ENCODE measurements at places on chromosomes 6 and 20.

GRCh38 chr20:8837396-8837795 lies 231.5 kb upstream of the PLCB4 start:
- no peak for DNase-seq

DNA sequence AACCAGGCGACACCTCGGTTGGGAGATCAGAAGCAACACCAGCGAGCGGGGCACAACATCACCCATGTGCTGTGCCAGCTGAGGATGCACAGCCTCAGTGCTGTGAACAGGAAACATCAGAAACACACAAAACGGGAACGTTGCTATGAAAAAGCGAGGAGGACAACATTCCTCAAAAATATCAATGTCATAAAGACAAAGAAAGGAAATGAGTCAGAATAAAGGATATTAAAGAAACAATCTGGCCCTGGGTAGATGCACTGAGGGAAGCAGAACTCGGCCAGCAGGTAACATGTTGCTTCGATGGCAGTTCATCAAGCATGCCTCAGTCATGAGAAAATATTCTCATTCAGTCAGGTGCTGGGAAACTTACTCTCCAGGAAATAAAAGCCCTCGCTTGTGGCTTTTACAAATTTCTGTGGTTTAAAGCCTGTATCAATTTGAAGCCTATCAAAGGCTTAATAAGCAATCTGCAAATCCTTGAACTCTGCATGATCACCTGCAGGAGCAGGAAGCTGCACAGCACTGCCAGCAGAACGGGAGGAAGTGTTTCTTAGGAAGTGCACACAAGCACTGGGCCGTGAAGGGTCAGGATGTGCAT lies 77.5 kb downstream of the GINS1 start:
- no peak for DNase-seq

- no peak for DNase-seq
These were observed 1.2 kb downstream of the TGIF2 start for GRCh38 chr20:36574366-36575135.

DNA sequence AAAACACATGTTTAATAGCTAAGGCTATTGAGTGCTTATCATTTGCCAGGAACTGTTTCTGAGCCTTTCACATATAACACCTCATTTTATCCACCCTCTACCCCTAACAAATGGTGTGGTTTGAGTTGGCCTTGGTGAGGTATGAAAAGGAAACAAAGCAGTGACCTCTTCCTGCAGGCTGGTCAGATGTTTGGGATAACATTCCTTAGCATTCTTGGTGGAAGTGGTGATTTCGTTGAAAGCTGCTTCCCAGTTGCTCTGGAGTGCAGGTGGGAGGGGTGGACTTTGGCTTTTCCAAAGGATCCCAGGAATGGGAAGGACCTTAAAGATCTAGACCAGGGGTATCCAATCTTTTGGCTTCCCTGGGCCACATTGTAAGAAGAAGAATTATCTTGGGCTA lies 41.3 kb downstream of the CARMIL1 start:
- no peak for DNase-seq

DNA sequence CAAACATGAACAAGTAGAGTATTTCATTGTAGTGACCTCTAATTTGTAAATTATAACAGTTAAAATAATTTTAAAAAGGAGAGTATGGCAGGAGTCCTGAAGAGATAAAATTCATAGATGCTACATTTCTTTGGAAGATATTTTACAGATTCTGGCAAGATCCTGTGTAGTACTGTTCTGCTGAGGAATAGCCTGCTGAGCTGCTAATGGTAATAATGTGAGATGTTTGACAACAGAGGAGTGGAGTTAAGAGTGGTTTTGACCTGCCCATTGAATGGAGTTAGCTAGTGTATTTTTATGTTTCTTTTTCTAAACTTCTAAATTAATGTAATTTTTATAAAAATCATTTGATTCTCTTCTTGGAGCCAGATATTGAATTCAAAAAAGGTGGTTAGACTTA lies 11.8 kb downstream of the CLVS2 start:
- no peak for DNase-seq

GRCh38 chr6:147986846-147987245 lies 355.8 kb upstream of the SASH1 start:
- no peak for DNase-seq

DNA sequence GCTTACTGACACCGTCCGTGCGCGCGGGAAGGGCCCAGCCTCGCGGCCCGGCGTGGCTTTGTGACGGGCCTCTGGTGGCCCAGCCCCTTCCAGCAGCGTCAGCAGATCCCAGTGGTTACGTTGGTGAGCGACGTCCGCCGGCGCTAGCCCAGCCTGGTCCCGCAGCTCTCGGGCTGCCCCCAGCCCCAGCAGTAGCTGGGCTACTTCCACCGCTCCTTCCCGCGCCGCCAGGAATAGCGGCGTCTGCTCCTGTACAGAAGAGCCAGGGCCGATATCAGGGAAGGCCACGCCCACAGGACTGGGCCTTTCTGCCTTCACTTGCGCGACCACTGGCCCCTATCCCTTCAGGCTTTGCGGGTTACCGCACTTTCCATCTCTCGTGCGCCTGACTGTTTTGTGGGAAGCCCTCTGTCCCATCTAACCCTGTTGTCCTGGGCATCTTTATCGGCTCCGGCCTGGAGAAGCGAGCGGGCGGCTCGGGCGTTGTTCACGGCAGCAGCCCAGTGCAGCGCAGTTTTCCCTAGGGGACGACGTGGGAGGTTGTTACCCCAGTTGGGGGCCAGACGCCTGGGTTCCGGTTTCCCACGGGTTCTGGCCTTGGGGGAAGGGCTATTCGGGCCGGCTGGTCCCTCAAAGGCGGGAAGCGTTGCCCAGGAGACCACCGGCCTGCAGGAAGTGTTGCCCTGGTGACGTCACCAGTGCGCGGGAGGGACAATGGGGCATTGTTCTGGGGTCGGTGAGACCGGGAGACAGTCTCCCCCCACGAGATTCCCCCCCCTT lies 3.6 kb upstream of the GPSM3 start:
- peak; percentile 23 for DNase-seq

DNA sequence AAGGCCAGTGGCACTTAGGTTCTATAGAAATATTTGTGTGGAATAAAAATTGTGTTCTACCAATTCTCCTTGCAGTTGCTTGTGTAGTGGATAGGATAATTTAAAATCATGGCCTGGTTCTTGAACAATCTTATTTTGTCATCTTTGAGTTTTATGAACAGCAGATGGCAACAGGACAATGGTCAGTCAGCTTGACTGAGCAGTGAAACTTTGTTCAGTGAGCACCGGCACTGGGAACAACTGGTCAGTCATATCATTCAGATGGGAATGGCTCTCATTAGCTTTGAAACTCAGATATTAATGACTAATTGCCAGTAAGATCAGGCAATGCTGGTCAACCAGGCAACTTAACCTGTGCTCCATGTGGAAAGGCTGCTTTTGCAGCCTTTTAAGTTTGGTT lies 129.2 kb downstream of the BCKDHB start:
- no peak for DNase-seq

GRCh38 chr6:36683145-36683655 lies 4.7 kb downstream of the CDKN1A start:
- DNase-seq: no peak

DNA sequence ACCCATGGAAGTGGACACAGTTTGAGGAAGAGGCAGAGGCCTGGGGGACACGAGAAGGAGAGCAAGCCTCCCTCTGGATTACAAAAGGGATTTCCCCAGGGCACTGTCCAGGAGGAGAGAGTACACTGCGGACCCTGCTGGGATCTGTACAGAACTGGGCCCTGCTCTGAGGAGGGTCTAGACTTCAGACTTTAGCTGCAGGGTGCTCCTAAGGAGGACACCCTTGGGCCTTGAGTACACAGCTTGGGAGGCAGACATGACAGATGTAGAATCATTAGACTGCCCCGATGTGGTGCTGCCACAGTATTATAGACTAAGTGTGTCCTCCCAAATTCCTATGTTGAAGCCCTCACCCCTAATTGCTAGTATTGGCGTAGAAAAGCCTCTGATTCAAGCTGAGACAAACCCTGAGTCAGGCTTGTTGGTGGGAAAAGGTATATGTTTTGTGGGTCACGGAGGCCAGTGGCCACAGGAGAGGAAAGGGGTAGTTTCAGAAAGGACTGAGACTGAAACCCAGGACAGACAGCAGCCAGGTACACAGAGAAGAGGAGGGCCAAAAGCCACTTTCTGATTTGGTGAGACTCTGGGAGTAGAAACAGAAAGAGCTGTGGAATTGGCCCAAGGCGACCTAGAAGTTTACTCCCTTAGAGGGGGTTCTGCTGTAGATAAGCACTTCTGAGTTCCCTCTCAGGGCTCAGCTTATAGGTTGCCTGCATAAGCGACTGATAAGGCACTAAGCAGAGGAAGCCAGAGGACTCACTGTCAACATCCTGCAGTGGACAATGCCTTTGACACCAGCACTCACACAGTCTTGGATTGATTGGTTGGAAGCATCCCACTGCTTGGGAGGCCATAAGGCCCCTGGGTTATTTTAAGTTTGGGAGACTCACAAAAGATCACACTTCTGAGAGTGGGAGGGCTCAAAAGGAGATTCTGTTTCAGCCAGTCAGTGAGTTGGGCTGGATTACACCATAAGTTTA lies 16.5 kb upstream of the SH3BGRL2 start:
- no peak for DNase-seq

DNA sequence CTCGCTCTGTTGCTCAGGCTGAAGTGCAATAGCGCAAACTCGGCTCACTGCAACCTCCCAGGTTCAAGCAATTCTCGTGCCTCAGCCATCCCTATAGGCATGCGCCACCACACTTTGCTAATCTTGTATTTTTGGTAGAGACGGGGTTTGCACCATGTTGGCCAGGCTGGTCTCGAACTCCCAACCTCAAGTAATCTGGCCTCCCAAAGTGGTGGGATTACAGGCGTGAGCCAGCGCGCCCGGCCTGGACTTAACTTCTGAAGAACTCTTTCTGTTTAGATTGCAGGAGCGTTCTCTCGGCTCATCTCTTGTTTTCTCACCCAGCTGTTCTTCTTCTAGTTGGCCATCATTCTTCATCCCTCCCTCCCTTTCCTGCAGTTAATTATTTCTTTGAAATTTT lies 30.3 kb downstream of the GTF2H5 start:
- no peak for DNase-seq

DNA sequence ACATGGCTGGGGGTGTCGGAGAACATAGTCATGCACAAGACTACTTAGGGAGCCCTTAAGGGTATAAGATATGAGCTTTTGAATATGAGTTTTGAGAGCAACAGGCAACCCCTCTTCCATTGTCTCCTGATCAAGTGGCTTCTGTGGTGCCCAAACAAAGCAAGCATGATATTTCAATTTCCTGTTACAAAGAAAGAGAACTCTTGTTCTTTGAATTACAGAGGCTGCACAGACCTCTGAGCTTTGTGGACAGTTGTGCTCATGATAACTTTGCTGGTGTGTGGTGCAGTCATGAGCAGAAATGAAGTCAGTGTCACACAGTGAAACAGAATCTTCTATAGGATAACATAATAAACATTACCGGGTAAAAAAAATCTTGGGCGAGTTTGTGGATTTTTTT lies 66.8 kb upstream of the THEMIS start:
- DNase-seq: no peak

- DNase-seq: no peak
These were observed 130.4 kb downstream of the PCSK2 start for GRCh38 chr20:17357238-17357637.

- DNase-seq: no peak
These were observed 12.0 kb downstream of the PANK2 start for GRCh38 chr20:3901028-3901705.

GRCh38 chr6:105786890-105787655 lies 299.1 kb upstream of the PRDM1 start:
- DNase-seq: no peak

- DNase-seq: no peak
These were observed 192.5 kb upstream of the ECI2 start for GRCh38 chr6:4327841-4328240.

- DNase-seq: no peak
These were observed 7.3 kb upstream of the DSP start for GRCh38 chr6:7534192-7534591.

GRCh38 chr20:47710665-47711045 lies 74.6 kb downstream of the SULF2 start:
- DNase-seq: no peak

DNA sequence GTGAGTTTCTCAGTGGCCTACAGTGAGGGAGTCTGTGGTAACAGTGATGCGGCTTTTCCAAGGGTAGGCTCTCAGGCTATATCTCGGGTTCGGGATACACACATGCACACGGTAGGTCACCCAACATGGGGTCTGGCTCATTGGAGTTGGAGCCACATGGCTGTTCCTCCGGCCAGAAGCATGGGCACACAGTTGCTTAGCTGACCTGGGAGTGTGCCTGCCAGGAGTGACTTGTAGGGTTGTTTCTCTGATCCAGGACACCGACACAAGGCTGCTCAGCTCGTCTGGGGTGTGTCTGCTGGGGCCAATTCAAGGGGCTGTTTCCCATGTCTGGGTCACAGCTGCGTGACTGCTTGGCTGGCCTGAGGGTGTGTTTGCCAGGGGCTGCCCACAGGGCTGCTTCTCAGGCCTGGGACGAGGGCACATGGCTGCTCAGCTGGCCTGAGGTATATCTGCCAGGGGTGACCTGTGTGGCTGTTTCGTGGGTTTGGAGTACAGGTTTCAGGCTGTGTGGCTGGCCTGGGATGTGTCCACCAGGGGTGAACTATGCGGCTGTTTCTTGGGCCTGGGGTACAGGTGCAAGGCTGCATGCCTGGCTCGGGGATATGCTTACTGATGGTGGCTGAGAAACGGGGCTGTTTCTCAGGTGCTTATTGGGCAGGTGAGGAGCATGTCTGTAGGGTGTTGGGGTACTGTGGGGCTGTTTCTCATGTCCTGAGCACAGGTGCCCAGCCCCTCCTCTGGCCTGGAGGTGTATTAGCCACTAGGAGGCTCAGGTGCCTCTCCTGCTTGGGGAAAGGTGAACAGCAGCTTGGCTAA lies 15.2 kb downstream of the KIF25 start:
- DNase-seq: no peak

GRCh38 chr6:135496800-135497411 lies 634 bp downstream of the AHI1 start:
- no peak for DNase-seq

DNA sequence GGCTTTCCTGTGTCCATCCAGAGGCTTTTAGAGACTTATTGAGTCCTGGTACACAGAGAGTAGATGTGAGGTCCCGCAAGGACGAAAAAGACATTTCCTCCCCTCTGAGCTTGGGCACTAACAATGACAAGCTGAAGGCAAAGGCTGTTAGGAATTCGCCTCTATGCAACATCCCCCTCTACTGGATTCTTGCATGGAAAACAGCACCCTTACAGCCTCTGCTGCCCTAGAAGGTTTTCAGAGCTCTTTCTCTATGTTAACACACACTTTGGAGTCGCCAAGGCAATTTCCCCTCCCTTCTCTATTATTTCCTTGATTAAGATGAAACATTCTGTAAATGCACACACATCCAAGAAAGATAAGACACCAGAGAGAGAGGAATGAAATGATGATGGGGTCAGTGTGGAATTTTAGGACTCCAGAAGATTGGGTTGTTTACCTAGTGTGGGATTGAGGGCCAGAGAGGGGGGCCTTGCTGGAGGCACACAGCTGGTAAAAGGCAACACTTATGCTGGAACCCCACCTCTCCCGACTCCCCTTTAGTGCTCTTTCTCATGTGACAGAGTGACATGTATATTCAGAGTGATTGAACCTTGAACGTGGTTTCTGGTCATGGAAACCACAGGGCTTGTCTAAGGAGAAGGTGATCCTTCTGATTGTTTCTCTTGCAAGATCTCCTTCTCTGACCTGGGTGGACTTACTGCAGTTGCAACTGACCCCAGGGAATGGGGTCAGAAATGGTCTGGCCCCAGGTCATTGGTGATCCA lies 300.7 kb downstream of the CLIC5 start:
- DNase-seq: peak; percentile 75

Measured in amniotic stem cell (primary cell).